ENCODE measurements at places on chromosomes 3 and 15.

DNA sequence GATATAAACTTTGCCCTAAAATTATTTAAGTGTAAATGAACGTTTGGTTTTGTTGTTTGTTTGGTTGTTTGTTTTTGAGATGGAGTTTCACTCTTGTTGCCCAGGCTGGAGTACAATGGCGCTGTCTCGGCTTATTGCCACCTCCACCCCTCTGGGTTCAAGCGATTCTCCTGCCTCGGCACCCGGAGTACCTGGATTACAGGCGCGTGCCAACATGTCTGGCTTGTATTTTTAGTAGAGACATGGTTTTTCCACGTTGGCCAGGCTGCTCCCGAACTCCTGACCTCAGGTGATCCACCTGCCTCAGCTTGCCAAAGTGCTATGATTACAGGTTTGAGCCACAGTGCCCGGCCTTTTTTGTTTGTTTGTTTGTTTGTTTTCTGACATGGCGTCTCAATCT lies 87.9 kb upstream of the CHD2 start:
- no peak for DNase-seq

GRCh38 chr3:99114565-99115291 lies 213.2 kb upstream of the DCBLD2 start:
- no peak for DNase-seq

- DNase-seq: no peak
These were observed 15.7 kb downstream of the KIF9 start for GRCh38 chr3:47266709-47267489.

- DNase-seq: no peak
These were observed 25.9 kb upstream of the SPRED1 start for GRCh38 chr15:38226608-38227266.

DNA sequence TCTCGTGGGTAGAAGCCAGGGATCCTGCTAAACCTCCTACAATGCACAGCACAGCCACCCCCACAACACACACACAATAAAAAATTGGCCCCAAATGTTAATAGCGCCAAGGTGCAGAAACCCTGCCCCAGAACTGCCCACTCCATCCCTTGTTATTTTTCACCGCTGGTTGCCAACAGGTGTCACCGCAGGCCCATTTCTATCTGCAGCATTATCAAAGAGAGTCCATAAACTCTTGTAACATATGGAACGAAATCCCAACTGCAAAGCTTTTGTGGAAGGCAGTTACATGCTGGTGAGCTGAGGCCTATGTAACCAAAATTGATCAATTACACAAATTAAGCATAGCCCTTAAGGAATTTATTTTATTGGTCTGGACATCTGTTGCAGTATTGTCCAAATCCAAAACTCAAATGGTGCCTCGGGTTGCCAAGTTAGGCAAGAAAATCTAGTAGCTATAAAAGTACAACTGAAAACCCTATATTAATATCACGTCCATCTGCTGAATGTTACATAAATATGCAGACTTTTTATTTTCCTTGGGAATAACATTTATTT lies 66.2 kb downstream of the SAMMSON start:
- DNase-seq: no peak

- DNase-seq: no peak
These were observed 342.3 kb downstream of the LRRC3B start for GRCh38 chr3:26964836-26965235.

DNA sequence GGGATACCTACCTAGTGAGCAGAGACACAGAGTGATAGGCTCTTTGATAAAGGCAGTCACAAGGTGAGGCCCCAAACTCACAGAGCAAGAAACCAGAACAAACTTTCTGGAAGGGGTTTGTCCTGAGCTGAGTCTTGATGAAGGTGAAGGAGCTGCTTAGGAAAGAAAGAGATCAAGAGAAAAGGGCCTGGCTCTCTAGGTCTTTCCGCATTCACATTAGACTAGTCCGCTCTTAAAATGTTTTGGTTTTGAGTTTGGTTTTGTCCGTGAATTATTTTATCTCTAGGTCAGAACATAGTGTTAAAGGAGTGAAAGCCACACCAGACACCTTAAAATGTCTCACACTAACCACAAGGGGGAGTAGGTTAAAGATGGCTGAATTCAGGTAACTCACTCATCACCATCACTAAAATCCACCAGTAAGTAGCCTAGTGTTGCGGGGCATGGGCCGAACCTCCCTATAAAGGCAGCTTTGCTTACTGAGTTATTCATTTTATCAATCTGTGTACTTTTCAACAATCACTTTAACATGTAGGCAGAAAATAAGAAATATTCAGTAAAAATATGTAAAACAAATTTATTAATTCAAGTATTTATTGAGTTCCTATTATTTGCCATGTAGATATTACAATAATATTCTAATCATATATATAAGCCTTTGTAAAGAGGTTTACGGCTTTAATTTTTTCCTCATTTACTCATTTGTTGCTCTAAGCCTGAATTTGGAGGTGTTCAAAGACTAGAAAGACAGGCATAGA lies 121.5 kb upstream of the TSC22D2 start:
- no peak for DNase-seq

DNA sequence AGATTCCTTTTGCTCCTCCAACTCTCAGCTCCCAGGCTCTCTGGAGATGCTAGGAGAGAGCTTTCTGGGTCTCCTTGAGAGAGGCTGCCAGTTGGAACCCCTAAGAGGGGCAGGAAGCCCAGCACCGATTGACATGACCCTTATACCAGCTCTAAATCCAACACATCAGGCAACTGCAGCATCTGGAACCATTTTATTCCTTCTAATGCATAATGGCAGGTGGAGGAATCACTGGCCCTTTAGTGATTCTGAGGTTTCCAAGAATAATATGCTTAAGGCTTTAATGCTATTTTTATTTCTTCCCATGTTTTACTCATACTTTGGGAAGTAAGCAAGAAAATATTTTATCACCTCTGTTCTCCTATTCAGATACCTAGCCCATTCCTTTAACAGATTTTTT lies 60.3 kb upstream of the TEX264 start:
- DNase-seq: no peak

DNA sequence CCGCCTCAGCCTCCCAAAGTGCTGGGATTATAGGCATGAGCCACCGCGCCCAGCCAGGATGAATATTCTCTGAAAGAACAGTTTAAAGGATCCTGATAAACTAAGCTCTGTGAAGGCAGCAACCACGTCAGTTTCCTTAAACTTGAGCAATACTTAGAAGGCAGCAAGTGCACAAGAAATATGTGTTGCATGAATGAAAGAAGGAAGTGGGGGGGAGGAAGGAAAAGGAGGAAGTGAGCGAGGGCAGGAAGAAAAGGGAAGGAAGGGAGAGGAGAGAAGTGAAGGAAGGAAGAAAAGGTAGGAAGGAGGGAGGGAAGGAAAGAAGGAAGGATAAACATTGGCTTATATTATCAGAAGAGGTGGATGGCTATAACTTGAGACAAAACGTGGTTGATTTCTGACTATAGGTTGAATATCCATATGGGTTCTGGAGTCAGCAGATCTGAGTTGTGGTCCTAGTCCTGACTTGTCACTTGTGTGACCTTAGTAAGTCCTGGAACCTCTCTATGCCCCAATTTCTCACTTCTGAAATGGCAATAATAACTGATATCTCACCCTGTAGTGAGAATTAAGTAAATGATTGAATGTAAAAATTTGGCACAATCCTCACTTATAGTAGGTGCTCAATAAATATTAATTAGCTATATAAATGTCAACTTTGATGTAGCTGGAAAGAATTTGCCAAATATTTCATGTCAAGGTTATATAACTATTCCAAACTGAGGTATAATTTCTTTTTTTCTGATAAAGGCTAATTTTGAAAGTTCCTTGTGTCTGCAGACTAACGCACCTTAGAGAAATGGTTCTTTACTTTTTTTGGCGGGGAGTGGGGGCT lies 12.0 kb upstream of the SEMA4B start:
- DNase-seq: no peak

DNA sequence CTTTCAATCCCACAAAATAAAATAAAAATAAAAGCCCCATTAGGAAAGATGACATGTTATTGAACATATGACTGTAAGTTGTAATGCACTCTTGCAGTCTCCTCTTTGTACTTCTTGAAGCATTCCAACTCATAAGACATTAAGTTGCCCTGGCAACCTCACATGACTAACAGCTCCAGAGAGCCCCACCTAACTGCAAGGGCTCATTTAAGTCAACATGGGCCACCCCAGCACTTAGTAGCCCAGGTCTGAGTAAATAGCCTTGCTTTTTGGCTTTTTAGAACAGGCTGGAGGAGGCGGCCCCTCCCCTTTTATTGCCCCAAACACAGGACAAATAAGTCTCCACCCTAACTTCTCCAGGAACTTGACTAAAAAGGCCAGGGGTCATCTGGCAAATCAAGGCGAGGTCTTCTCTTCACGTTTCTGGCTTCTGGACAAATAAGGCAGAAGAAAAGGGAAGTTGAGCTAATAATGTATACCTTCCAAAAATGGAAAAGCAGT lies 135.1 kb downstream of the TMCO5A start:
- DNase-seq: no peak
